Bone marrow (tissue), 2 donors: ENCODE measurements at places on chromosomes 3 and 15.

DNA sequence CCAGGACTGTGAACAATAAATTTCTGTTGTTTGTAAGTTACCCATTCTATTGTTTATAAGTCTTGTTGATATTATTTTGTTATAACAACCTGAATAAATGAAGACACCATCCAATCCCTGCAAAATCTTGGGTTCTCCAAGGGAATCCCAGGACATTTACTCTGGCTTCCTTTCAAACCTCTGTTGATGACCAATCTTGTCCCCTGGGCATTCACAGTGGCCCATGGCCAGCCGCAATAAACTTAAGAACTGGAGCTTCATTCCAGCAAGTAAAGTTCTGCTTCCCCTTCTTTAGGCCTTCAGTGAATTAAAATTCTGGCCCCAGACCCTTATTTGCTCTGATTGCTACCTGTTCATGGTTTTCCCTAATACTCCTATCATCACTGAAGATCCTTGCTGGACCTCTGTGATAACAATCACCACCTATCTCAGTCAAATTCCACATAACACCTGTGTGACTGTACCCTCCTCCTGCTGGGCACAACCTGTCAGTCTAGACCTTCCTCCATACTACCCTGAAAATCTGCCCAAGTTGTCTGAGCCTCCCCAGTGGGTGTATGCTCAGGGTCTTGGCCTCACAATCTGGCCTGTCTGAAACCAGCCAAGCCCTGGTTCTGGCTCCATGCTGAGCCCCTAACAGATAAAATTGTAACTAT is 153.1 kb downstream of the SEMA6D start:
- DNase-seq: no peak

GRCh38 chr3:104591776-104592175 is 774.9 kb upstream of the ALCAM start:
- no peak for DNase-seq

GRCh38 chr3:113211330-113212149 is at the start of gene BOC:
Gene BOC (plus strand): TSS chr3:113211557. CDS start chr3:113249803, 38,246 bp downstream.
- no peak for DNase-seq

DNA sequence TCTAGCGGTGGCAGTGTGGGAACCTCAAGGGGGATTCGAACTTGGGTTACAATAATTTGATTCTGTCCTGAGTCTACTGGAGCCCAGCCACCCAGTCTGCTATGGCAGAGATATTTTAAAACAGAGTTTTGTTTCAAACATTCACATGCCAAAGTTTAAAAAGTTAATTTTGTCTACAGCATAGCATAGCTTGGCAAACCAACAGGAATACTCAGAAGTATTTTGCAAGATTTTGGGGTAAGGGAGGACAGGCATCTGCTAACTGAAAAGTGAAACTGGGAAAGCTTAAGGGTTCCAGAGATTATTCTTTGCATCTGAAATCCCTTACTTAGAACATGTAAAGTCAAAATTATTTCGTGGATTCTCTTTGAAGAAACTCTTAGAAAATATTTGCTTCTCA is 6.6 kb downstream of the ARID3B start:
- DNase-seq: no peak

DNA sequence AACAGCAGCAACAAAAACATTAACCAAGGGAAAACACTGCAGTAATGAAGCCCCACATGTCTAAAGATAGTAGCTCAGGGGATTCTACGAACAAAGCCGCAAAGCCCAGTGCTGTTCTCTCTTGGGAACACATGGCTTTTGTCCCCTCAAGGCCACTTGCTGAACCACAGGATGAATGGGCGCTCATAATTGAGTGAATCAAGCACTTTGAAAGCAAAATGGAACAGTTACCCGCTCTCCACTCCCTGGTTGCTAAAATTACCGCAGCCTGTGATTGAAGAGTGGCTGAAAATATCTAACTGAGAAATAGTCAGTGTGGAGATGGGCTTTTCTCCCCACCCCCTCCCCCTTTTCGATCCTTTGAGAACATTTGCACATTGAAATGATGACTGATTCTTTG is 39.6 kb downstream of the RASGRF1 start:
- no peak for DNase-seq

GRCh38 chr15:48001393-48002039 is 119.3 kb upstream of the SLC24A5 start:
- DNase-seq: no peak

DNA sequence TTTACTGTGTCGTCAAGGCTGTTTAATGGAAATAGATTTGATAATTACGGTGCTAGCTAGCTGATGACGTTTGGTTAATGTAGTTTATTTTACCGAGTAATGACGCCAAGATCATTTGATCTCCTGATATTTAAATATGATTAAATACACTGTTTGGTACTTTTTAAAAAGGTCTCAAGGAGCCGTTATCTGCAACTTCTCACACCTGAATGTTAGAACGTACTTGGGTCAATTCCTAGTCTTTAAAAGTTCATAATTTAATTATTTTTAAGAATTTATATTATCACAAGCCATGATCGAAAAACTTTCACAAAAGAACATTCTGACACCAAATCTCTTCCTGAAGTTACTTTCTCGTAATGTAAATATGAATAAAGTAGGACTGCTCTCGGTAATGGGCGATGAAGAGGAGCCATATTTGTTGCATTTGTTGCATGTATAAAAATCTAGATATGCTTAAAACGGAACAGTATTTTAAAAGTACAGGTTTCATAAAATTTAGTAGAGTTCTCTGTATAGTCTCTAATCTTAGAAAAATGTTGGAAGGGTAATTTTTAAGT is 16.2 kb upstream of the CHD2 start:
- no peak for DNase-seq

- no peak for DNase-seq
These were observed 3.3 kb downstream of the VPS8 start for GRCh38 chr3:184815046-184815930.

- no peak for DNase-seq
These were observed 380.9 kb downstream of the FHIT start for GRCh38 chr3:60870396-60870795.

DNA sequence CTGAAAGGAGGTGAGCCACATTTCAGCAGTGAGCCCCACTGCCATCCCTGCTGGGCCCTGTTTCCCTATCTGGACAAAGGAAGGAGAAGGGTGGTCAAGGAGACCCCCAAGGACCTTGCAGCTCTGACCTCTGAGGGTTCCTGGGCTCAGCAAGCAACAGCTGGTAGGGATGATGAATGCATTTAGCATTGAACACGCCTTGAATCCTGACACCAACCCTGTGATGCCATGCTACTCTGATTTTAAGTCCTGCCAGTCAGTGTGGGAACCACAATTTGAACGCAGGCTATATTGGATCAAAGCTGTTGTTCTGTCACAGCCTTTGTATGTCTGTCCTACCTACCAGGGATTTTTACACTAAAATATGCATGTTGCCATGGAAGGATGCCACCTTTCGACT is 6.5 kb downstream of the MPI start:
- DNase-seq: no peak

- no peak for DNase-seq
These were observed 309.4 kb downstream of the PLCL2 start for GRCh38 chr3:17194116-17194515.

GRCh38 chr3:29538610-29538958 is 257.7 kb downstream of the RBMS3 start:
- DNase-seq: no peak

DNA sequence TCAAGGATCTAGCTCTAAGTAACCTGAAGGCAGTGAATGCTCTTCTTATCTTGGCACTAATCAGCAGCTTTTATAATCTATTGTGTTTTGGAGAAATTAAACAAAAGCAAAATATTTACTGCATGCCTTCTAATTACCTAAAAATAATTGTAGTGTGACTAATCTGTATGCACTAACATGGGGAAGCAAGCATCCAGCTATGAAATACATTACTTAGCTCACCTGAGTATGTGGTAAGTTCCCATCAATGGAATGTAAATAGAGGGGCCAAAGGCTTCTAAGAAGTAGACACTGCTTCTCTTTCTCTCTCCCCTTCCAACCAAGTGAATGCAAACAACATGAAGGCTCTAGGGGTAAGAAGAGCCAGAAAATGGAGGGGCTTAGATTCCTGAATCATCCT is 165.6 kb downstream of the STAG1 start:
- DNase-seq: no peak

DNA sequence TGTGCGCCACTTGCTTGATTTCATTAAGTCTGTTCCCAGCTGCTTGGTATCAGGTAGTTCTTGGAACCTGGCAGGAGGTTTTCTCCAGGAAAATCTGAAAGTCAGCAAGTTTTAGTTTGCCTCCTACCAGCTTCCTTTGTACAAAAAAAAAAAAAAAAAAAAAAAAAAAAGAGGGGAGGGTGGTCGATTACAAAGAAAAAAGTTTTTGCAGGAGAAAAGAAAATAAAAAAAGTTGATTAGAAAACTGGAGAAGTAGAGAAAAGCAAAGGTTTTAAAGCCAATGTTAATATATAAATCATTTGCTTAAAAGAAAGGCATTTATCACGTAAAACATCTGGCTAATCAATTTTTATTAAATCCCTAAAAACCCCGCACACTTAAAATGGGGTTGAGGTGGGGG is 5.9 kb downstream of the EPHA3 start:
- no peak for DNase-seq

DNA sequence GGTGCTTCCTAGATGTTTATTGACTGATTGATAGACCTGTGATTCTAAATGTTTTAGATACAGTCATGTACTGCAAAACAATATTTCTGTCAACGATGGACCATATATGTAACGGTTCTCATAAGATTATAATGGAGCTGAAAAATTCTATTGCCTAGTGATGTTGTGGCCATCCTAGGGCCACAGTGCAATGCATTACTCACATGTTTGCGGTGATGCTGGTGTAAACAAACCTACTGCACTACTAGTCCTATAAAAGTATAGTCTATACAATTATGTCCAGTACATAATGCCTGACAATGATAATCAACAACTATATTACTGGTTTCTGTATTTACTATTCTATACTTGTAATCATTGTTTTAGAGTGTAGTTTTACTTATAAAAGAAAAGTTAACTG is 46.8 kb downstream of the CHST2 start:
- no peak for DNase-seq

GRCh38 chr3:58329150-58329921 is 3.4 kb upstream of the PXK start:
- DNase-seq: no peak

GRCh38 chr3:94515983-94516382 is 453.1 kb downstream of the NSUN3 start:
- DNase-seq: no peak
